Activated CD4-positive, CD25-positive, alpha-beta regulatory T cell (primary cell): ENCODE measurements at places on chromosomes 11 and 22.

DNA sequence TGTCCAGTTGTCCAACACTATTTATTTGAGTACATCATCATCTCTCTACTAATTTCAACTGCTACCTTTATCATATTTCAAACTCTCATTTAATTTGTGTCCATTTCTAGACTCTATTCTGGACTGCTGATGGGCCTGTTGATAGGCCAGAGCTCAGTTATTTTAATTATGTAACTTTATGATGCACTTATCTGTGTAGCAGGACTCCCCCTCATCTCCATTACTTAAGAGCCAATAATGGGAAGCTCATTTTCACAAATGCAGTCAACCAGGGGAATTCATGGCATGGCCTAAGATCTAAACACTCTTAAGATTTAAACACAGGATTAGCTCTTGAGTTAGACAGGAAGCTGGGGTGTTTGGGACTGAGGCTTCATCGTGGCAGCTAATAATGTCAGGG, 21.4 kb downstream of the KCNQ1OT1 start:
- no peak for DNase-seq

- DNase-seq, result no peak
Observed at GRCh38 chr11:127609025-127609773, 608.6 kb upstream of the KIRREL3 start.

- DNase-seq, result no peak
Observed at GRCh38 chr22:41350087-41350486, 31.7 kb upstream of the TEF start.

- peak; percentile 11 for DNase-seq
Observed at GRCh38 chr22:27801616-27802345, at the start of gene MN1. Gene MN1 (minus strand): TSS chr22:27801756. CDS start chr22:27800543, 1,213 bp downstream.

DNA sequence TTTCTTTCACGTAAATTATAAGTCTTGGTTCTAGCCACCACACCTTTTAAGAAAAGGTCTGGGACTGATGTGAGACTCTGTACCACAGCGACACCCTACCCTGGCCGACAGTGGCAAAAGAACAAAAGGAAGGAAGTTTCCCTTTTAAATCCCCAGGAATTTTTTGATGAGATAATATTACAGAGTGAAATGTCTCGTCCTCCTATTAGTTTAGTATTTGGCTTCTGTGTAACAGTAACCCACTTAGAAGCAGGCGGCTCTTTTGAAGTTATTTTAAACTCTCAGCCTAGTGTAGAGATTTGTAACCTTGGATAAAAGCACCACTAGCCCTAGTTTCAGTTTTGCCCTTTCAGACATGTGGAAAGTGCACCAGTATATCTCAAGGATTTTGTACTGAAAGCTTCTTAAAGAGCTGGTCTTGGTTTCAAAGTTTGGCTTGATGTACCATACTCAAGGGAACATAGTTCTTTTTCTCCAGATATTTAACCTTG, 84.1 kb downstream of the C22orf31 start:
- DNase-seq, result no peak

- no peak for DNase-seq
Observed at GRCh38 chr11:69666752-69667536, 8.2 kb downstream of the LTO1 start.

- no peak for DNase-seq
Observed at GRCh38 chr11:44562845-44563460, 2.5 kb upstream of the CD82 start.

GRCh38 chr11:60767388-60767811, 10.7 kb downstream of the MS4A15 start:
- no peak for DNase-seq

GRCh38 chr22:42281706-42282251, 11.3 kb upstream of the TCF20 start:
- DNase-seq, result no peak

GRCh38 chr11:75400146-75400865, 988 bp downstream of the RPS3 start:
- DNase-seq, result no peak

GRCh38 chr11:60018058-60018457, 1.1 kb downstream of the OOSP4B start:
- no peak for DNase-seq

DNA sequence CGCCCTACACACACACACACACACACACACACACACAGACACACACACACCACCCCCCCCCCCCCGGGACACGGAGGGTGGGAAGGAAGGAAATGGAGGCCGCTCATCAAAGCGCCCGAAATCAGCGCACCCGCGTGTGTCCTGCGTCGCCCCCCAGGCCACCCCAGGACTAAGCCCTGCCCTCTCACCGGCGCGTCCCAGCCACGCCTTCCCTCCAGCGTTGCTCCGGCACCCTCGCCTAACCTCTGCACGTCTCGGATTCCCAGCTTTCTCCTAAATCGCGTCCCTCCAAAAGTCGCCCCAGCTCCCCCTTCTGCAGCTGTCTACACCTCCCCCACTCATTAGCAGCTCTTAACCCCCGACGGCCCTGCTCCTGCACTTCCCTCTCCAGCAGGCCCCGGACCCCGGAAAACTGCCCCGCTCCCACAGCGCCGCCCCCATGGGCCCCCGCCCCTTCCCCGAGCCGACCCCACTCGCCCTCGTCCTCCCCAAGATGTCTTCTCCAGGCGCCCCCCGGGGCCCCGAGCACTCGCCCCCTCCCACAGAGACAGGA, 557 bp downstream of the PACSIN2 start:
- peak; percentile 28 for DNase-seq

- no peak for DNase-seq
Observed at GRCh38 chr22:48546653-48547424, 1280.8 kb downstream of the BRD1 start.

- DNase-seq, result no peak
Observed at GRCh38 chr11:79179087-79179486, 261.7 kb downstream of the TENM4 start.

- DNase-seq, result no peak
Observed at GRCh38 chr11:73792584-73792983, 4.9 kb downstream of the MRPL48 start.

DNA sequence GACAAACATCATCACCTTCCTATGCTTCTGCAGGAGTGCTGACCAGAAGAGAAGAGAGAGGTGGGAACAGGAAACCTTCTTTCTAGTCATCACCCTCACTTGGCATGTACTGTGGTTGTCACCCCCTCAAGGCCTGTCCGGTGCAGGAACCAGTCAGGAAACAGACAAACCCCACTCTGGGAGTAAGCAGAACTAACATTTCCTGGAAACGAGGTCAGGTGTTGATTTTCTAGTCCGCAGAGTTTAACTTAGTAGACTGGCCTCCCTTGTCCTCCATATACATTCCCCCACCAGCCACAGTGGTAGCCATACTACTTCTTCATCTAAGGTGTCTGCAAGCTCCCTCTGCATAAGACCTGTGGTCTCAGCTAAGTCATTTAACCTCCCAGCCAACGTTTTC, 80.7 kb upstream of the NCAM1 start:
- DNase-seq, result no peak

GRCh38 chr11:66815646-66816045, 27.6 kb upstream of the RCE1 start:
- no peak for DNase-seq
